Thoracic aorta (tissue), 2 donors: ENCODE measurements at places on chromosomes 2 and 18.

GRCh38 chr2:199364153-199364552 is 93.6 kb downstream of the SATB2 start:
- no peak for DNase-seq

DNA sequence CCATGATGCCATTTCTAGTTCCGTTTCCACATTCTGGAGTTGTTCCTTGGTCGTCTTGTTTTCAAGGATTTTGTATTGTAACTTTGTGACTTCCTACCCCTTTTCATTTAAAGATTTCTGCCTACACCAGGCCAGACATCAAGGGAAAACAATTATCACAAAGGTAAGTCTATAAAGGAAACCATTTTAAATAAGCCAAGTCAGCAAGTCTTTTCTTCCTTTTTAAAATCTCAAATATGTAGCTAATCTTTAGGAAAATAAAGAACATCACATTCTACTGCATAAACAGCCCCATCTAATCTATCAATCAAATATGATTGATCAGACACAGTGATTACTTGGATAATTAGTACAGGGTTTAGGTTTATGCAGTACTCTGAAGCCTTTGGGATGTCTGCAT is 35.8 kb upstream of the INSIG2 start:
- DNase-seq: no peak

DNA sequence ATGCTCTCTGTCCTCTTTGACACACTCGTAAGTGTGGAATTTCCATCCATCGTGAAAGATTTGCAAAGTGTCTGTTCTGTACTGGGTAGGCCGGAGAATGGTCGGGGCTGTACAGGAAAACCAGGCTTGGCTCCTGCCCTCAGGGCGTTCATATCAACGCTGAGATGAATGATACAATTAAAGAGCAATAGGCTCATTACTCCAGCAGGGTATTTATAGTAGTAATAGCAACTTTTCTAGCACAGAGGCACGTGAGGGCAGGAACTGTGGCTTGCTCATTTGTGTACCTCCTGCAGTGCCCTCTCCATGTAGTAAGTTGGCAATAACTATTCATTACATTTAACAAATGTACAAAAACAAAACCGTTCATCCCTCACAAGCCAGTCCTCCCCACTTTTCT is 5.3 kb upstream of the NCK2 start:
- no peak for DNase-seq

DNA sequence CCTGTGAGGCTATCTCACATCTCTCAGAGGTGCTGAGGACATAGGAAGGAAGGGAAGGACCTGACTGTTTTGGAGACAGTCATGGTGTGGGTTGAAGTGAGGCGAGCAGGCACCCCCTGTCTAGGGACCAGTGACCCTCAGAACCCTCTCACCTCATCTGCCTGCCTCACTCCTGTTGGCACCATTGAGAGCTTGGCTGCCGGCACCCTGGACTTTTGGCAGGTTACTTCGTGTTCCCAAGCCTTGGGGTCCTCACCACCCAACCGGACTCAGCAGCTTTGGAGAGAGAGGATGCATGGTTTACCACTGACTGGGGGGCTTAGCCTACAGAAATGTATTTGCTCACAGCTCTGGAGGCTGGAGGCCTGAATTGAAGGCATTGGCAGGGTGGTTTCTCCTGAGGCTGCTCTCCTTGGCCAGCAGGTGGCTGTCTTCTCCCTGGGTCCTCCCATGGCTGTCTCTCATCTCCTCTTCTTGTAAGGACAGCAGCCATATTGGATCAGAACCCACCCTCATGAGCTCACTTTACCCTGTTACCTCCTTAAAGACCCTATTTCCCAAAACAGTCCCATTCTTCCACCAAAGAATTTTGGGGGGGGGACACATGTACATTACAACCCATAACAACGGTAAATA is 142.0 kb downstream of the TSN start:
- no peak for DNase-seq

GRCh38 chr2:53646788-53647187 is 120.8 kb upstream of the CHAC2 start:
- no peak for DNase-seq

GRCh38 chr18:12946549-12947284 is 1.1 kb upstream of the SEH1L start:
- DNase-seq: no peak

DNA sequence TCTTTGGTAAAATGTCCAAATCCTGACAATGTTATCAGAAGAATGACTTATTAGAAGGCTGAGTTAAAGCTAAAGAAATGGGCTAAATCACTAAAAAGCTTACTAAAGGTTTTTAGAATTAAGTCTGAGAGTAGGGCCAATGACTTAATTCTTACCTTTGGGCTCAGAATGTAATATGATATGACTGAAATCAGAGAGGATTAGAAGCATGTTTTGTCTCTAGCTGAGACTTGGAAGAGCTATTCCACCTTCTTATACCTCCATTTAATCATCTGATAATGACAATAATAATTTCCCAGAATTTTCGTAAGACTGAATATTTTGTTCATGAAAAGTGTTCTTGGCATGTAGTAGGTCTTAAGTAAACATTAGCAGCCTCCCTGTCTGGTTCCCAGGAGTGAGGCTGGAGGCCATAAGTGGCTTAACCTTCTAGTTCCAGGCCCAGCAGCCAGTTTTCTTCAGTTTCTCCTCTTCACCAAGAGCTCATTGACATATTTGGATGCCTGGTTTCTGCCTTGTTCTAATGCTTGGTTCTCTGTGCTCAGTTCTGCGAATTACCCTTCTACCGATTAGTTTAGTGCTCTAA is 25.5 kb upstream of the E2F6 start:
- no peak for DNase-seq

GRCh38 chr2:204131621-204132020 is 195.1 kb downstream of the ICOS start:
- no peak for DNase-seq

DNA sequence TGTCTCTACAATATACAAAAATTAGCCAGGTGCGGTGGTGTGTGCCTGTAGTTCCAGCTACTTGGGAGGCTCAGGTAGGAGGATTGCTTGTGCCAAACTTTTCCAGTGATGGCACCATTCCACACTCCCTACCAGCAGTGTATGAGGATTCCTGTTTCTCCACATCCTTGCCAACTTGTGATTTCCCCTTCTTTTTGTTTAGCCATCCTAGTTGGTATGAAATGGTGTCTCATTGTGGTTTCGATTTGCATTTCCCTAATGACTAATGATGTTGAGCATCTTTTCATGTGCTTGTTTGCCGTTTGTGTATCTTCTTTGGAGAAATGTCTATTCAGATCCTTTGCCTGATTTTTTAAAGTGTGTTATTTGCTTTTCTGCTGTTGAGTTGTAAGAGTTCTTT is 41.0 kb downstream of the EPB41L5 start:
- DNase-seq: no peak
